ENCODE measurements at places on chromosomes 12 and 14.

- no peak for DNase-seq
Observed at GRCh38 chr12:67074072-67074471, 195.1 kb upstream of the CAND1 start.

DNA sequence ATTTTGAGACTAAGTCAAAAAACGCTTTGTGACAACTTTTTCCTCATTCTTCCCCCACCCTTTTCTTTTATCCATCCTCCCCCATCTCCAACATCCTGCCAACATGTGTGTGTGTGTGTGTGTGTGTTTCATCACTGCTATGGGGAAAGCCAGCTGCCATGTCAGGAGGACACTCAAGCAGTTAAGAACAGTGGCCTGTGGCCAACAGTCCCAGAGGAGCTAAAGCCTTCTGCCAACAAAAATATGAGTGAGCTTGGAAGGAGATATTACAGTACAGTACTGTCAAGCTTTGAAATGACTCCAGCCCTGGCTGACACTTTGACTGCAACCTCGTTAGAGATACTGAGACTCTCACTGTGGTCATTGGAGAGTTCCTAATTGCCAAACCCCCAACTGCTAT, 5.0 kb upstream of the CSRP2 start:
- no peak for DNase-seq

DNA sequence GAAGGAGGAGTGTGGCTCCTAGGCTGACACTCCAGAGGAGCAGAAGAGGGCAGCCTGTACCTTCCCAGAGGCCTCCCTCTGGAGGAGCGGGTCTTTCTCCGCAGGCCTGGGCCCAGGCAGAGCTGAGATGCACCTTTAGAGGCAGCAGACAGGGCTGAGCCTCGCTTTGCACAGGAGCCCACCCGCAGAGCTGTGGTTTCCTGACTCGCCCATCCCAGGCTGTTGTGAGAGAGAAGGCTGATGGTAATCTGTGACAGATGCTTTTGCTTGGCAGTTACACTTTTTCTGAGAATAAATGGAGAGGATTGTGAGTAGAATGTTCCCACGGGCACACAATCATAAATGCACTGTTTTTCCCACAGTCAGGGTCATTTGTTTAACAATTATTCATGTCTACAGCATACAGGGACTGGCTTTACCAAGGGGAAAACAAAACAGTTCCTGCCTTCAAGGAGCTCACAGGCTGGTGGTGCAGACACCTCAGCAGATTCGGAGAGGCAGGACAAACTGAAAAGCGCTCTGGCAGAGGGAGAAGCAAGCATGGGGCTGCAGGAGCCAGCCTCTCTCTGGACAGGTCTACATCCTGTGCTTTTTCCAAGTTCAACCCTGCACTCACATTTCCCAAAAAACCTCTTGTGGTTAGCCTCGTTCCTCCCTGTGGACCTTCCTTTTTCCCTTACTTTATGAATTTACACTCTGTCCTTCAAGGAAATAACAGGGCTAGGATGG, 13.9 kb downstream of the EVL start:
- DNase-seq: no peak

GRCh38 chr14:22518073-22518472, 71.0 kb downstream of the DAD1 start:
- DNase-seq: no peak

DNA sequence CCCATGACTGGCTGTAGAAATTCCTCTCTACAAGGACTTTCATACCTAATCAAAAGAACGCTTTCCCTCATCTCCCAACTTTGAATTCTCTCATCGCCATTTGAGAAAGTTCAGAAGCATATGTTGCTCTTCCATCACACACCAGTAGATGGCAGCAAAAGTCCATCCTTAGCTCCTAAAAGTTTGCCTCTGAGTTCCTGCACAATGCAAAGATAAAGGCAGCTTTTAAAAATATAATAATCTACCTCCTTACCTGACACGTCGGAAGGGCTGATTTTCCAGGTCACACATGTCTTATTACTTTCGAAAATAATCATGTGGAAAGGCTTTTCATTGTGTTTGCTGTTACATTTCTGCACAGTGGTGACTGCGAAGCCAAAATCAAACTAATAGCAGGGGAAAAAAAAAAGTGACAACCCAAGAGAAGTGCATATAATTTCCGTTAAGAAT, 456.7 kb upstream of the SEL1L start:
- DNase-seq: no peak

DNA sequence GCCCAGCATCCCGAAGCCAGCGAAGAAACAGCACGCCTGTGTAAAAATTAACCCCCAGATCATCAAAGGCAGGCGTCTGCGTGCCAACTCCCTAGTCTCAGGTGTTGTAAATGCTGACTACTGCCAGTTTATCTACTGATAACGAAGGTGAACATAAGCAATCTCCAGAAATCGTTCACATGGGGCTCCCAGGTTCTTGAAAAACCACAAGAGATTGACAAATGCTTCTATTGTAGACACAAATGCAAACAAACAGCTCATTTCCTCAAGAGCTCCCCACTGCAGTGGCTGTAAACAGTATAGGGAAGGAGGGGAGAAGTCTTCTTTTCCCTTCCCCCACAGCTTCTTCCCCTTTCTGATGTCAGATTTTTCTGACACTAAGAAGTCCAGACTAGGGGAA, 5.3 kb upstream of the PLEKHG3 start:
- DNase-seq: no peak

GRCh38 chr12:25083211-25083610, 111.7 kb downstream of the DNAI7 start:
- DNase-seq: no peak

GRCh38 chr12:29103539-29103974, 45.5 kb upstream of the FAR2 start:
- no peak for DNase-seq

- no peak for DNase-seq
Observed at GRCh38 chr14:75181293-75182062, 5.1 kb upstream of the TMED10 start.

- DNase-seq: no peak
Observed at GRCh38 chr12:71872972-71873371, 33.4 kb downstream of the TBC1D15 start.

DNA sequence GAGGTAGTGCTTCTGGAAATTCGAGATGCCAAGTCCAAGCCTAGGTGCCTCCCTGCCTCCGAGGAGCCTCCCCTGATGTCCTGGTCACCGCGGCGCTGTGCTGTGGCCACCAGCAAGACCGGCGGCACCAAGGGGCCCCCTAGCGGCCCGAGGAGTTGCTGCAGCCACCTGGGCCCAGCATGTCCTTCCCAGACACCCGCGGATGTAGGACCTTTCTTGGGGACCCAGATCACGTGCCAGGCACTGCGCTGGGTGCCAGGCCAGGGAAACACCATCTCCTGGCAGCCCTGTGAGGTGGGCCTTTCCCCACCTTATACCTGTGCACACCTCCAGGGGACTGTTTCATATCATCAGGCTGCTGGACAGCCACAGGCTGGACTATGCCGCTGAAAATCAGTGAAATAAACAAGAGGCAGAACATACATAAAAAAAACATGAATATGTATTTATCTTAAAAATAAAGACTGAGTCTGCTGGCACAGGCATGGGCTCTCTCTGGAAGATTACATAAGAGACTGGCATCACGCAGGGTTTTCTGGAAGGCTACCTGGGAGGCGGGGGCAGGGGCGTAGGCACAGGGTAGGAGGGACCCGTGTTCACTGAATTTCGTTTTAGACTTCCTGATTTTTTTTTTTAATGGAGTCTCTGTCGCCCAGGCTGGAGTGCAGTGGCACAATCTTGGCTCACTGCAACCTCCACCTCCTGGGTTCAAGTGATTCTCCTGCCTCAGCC, 15.9 kb upstream of the HHIPL1 start:
- DNase-seq: peak; percentile 34

DNA sequence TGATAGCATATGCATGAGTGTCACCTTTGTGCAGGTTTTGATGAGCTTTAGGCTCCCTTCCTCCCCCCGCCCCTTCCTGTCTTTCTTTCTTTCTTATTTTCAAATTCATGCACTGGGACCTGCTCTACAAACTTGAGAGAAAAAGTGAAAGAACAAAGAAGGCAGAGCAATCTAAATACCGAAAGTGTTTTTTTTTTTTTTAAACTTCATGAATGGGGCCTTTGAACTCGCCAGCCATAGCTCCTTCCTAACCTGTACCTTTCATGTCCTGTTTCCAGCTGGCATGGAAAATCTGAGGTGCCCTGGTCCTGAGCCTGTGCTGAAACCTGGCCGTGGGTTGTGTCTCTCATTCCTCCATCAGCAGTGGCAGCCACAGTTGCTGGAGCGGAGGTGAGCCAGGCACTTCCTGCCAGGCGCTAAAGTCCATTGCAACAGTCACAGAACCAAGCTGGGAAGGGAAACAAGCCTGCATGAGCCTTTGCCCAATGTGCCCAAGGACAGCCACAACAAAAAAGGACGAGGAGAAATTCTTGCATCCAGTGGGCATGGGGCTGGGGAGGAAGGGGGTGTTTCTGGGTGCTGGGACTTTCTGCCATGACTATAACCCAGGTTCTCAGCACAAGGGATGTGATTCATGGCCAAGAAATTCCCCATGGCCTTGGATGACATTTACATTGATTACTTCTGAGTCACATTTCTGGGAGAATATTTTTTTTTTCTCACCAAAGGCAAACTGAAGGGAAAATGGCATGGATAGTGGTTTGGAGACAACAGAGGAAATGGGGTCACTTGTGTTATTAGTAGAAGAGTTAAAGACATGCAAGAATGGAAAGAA, 102.7 kb downstream of the TMEM30B start:
- DNase-seq: no peak

DNA sequence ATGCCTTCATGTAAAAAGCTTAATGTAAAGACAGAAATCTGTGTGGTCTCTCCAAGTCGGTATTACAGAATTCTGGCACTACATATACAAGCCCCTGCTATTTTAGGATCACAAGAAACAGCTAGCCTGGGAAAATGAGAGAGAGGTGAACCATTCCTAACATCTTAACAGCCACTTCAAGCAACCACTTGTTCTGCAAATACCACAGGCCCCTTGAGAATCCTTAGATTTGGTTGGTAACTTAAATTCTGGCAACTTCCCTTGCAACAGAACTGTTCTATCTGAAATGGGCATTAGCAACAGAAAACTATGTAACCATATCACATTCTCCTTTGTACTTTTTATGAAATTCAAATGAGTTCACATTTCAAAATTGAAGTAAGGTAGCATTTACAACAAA, 68.5 kb downstream of the SPPL3 start:
- no peak for DNase-seq

- no peak for DNase-seq
Observed at GRCh38 chr14:104040539-104040938, 45.0 kb upstream of the ASPG start.

DNA sequence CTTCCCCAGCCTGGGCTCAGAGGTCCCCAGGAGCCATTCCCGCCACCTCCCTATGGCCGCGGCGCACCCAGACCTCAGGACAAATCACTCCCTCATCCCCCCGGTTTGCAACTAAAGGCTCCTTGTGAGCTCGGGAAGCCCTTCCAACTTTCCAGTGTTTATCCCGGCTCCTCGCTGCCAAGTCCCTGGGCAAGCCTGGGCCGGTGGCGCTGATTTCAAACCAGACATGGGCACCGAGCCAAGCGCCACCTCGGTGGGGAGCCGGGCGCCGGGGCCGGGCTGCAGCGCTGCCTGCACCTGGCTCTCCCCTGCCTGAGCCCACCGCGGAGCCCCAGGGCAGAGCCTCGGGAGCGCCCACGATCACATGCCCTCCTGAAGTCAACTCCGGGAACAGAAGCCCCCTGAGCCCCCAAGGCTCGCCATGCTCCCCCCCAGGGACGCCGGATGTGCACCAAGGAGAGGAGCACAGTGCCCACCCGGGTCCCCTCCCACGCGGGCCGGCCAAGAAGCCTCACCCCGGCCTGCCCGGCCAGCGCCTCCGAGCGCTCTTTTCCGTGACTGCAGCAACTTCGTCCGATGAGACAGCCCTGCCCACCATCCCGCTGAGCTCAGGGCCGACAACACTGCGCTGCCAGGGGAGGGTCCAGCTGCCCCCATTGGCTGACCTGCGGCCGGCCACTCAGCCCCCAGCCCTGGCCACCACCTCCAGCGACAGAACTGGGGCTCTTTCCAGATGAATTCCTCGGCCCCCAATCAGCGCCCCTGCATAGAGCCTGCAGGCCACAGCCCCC, 50.0 kb downstream of the NCOR2 start:
- DNase-seq: peak; percentile 90

- DNase-seq: no peak
Observed at GRCh38 chr12:163406-163986, 50.5 kb downstream of the SLC6A12 start.

- DNase-seq: no peak
Observed at GRCh38 chr12:68984796-68985573, 52.0 kb upstream of the CPM start.

DNA sequence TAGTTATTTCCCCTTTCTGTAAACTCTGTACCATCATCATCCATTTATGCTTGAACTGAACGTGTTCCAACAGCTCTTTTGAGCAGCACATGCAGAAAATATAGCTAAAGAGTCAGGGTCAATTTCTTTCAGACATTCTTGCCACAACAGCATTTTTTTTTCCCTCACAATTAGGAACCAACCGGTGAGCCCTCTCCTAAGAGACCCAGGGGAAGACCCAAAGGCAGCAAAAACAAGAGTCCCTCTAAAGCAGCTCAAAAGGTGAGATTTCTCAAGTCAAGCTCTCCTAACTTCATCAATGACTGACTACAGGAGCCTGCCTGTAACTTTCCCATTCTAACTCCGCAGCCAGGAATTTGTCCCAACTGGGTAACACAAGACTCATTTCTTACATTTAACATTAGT, 3.5 kb downstream of the HMGA2 start:
- DNase-seq: no peak

- no peak for DNase-seq
Observed at GRCh38 chr12:27971121-27971489, 1.4 kb downstream of the PTHLH start.

DNA sequence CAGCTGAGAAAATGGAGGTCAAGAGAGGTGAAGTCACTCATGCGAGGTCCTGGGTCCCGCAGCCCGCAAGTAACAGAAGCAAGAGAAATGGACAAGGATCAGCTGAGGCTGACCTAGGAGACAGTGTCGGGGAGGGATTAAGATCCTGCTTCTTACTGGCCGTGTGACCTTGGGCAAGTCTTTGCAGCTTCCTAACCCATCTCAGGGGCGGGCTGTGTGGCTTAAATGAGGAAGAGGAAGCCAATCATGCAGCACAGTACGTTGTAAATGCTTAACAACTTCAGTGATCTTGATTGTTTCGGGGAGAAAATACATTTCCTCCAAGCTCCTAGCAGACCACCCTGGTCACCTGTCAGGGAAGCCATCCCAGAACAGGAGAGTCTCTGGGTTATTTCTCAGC, 7.1 kb upstream of the PGF start:
- no peak for DNase-seq

DNA sequence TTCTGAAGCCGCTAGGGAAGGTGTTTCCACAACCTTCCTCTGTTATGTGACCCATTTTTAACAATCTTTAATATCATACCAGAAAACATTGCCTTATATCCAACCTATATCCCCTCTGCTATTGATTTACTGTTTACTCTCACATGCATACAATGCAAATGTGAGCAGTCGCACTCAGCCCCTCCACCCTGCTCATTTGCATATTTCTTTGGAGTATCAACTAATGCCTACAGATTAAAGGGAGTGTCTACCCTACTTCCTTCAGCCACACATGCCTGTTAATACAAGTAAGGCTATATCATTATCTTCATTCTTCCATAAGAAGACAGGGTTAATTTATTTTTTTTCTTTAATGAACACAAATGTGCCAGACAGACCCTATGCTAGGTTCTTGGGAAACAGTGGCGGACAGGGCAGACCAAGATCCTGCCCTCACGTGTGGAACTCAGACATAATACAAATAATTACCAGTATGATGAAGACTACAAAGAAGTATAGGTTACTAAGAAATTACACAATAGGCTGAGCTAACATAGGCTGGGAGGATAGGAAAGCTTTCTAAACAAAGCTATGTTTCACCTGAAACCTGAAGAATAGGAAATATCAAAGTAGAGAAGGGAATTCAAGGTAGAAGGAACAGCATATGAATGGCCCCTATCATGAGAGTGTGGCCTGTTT, 107.3 kb upstream of the MDM1 start:
- no peak for DNase-seq
